ENCODE measurements at places on chromosomes 4 and X. TPM values are rescaled to one million over a fixed set of nuclear protein-coding genes. Genes with fewer than 3 reads are reported as not detected.

DNA sequence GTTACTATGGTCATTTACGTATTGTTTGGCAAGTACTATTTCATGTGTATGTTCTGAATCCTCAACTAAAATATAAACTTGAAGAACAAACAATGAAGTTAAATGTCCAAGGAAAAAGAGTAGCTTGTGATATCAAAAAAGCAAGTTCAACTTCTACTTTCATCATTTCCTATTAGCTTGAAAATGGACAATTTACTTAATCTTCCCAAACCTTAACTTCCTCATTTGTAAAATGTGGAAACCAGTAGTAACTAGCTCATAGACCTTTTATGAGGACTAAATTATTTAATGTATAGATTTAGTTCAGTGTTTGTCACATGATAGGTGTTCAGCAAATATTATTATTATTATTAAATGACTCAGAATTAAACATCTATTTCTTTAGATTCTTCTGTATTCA is 276.8 kb upstream of the TET2 start:
- no peak for DNase-seq

- DNase-seq = no peak
Measured at GRCh38 chr4:40811956-40812355, 62.2 kb downstream of the NSUN7 start.

The F11 gene
- total RNA-seq = not detected

GRCh38 chr4:164203476-164203875 is 550.5 kb upstream of the SMIM31 start:
- DNase-seq = no peak

DNA sequence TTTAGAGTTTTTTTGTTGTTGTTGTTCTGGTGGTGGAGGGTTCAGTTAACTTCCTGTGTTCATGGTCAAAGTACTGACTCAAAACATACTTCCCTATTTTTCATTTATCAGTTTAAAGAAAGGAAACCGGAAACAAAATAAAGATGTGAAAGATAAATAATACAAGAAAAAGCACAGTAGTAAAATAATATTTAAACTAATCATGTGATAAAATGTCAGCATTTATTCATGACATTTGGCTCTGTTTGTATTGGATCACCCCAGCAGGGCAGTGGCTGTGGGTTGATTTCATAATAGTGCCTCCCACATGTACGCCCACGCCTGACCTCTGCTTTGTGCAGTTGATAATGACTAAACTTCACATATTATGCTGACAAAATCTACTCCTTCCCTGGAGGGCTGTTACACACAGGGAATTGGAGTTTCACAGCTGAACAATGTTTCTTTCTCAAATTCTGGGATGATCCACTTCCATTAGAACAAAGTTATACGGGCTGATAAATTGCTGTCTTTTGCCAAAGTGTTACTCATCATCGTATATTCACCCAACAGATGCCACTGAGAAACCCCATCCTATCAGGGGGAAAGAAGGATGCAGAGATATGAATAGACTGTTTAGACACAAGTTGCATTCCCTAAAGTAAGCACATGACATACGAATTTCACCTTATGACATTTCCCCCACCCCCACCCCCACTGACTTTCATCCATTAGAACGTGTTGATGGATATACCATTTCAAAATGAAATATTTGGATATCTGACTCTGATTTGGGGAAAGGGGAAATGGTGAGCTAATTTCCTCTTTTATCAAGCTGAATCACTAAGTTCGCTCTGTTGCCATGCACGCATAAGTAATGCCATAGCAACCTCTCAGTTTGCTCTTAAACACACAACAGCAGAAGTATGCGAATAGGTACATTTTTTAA is 48.3 kb downstream of the AMELX start:
- peak; percentile 17 for DNase-seq

- DNase-seq = no peak
Measured at GRCh38 chr4:73208376-73208775, 50.2 kb downstream of the ANKRD17 start.

- DNase-seq = no peak
Measured at GRCh38 chr4:183571350-183571941, 66.6 kb downstream of the ING2 start.

DNA sequence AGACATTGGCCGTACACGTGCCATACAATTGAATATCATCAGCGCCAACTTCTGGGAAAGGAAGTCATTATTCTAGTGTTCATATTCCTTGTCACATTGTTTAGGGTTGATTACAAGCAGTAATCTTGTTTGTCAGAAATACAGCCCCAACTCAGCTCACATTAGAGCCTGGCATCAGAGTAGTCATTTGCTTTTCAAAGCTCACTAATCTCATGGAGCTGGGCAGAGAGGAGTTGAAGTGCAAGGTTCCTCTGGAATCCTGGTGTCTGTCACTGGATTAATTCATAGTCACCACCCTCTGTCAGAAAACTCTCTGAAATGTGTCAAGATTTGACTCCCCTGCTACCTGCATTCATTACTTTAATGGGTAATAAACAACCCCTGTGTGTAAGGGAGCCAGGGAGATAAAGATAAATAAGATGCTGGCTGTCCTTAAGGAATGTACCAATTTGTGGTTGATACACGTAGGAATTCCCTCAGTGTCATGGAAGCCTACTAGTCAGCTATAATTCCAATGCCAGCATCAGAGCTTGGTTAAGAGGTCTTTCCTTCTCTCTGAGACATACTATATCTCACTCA is 43.7 kb upstream of the S100G start:
- no peak for DNase-seq

- DNase-seq = no peak
Measured at GRCh38 chr4:137638934-137639333, 106.6 kb upstream of the PCDH18 start.

GRCh38 chr4:67980512-67980911 is 17.2 kb upstream of the TMPRSS11A start:
- no peak for DNase-seq

The ENAM gene
- total RNA-seq = 3.9 TPM

The SAGE1 gene
- total RNA-seq = not detected

- no peak for DNase-seq
Measured at GRCh38 chr4:13162886-13163285, 321.3 kb downstream of the RAB28 start.

The ZIC3 gene
- total RNA-seq = not detected

- DNase-seq = no peak
Measured at GRCh38 chr4:3508542-3508941, 23.7 kb downstream of the LRPAP1 start.

GRCh38 chr4:4730249-4730648 is 129.2 kb upstream of the MSX1 start:
- no peak for DNase-seq

The CD40LG gene
- not detected for total RNA-seq

The GPC4 gene
- total RNA-seq = 6.3 TPM

DNA sequence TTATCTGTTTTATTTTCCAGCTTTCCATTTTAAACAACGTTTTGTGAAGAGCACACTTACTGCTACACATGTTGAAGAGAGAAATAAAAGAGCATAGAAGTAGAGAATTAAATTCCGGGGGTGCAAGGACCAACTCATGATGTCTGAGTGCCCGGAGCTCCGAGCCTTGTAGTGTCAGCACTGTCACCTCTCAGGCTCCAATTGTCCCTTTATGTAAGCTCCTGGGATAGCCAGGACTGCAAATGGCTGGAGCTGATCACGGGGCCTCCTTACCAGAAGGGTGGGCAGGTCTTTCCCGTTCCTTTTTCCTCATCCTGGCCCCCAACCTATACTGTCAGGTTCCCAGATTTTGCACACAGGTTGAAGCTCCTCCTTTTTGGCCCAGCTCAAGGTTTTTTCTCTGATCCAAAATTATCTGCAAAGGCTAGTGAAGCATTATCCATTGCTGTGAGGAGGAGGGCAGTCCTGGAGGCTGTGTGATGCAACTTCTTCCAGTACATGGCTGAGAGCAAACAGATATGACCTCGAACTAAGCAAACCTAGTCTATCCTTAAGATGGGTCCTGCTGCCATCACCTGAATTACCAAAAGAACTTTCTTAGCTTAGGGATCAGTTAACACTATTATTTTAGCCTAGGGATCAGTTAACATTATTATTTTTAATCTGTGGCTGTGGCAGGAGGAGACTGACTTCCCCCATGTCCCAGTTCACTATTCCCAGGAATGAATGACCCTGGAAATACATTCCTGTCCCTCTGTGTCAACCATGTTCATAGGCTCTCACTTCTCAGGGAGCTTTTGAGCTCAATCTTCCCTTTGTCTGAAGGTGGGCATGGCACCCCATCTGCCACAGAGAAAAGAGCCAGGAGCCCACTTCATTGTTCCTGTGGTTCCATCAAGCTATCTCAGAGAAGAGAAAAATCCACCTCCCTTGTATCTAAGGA is at the start of gene FGG:
FGG (minus strand) TSS at position 185 of the 943 bp plus-strand sequence; CDS start at position 138, 47 bp downstream.
- DNase-seq = no peak

GRCh38 chrX:68830419-68831404 is 1.9 kb downstream of the EFNB1 start:
- no peak for DNase-seq

- DNase-seq = no peak
Measured at GRCh38 chr4:88202443-88202842, 44.0 kb upstream of the ABCG2 start.

- no peak for DNase-seq
Measured at GRCh38 chr4:84336964-84337705, 162.0 kb downstream of the NKX6-1 start.

GRCh38 chrX:15579778-15580747 is 20.7 kb downstream of the ACE2 start:
- peak; percentile 37 for DNase-seq

DNA sequence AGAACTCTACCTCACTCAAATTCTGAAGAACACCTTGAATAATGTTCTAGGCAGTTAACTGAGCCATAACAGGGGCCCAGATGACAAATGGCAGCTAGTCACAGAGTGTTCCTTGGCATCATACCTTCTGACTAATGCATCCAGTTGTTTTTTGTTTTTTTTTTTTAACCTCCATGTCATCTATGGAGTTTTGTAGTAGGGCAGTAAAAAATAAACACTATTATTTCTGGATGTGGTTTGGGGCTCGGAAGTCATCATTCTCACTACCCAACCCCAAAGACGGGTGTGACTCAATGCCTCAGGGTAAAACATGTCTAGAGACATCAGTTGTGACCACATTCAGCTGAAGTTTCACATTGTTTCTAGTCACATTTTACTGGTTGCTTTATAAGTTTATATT is 31.2 kb upstream of the MCF2 start:
- DNase-seq = no peak

DNA sequence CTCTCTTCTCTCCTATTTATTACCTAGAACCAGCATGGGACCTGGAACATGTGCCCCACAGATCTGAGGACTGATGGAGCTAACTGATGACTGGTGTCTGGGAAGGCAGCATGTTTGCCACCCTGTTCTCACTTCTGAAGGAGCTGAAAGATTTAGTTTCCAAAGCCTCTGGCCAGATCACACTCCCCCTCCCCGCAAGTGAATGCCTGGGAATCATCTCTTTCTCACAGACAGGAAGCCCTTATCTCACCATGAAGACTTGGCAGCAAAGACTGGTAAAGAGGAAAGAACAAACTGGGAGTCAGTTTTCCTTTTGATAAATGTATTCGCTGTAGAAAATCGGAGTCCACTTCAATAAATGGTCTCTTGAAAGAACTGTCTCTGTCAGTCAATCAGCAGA is 21.0 kb upstream of the PCYT1B start:
- DNase-seq = no peak

DNA sequence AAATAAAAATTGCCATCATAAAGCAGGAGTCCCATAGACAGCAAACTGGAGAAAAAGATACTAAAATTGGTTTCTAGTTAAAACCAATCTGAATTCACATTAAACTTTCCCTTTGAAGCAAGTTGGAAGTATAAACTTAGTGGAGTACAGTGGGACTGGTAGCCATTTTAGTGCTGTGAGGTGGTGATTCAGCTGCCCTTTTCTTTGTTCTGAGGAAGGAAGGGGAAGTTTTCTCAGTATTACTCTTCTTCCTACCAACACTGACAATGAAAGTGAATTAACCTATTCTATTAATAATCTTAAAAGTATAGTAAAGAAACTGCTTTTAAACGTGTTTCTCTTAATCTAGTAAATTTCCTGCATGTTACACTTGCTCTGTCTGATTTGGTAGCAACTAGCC is 36.7 kb downstream of the SLC9A6 start:
- no peak for DNase-seq

- no peak for DNase-seq
Measured at GRCh38 chr4:124631760-124632159, 80.8 kb downstream of the ANKRD50 start.

The COL4A6 gene
- total RNA-seq = 10.8 TPM

DNA sequence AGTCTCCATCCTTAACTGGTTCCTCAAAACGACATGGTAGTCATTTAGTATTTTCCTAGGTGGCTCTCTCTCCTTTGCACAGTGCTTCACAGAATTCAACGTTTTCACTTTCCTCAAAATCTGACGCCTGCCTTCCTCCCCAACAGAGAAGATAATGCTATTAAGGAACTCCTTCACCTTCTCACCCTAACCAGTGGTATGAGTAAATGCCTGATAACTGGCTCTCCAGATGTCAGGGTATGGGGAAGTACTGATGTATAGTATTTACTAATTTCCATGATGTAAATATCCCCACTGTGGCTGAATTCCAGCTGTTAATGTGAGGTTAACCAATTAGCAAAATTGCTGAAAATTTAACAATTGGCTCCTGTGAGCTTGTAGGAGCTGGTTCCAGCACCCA is 28.8 kb upstream of the NSUN7 start:
- no peak for DNase-seq

The MED28 gene
- total RNA-seq = 16.0 TPM

The KDR gene
- total RNA-seq = 22.9 TPM

The PAK3 gene
- 0.31 TPM for total RNA-seq

DNA sequence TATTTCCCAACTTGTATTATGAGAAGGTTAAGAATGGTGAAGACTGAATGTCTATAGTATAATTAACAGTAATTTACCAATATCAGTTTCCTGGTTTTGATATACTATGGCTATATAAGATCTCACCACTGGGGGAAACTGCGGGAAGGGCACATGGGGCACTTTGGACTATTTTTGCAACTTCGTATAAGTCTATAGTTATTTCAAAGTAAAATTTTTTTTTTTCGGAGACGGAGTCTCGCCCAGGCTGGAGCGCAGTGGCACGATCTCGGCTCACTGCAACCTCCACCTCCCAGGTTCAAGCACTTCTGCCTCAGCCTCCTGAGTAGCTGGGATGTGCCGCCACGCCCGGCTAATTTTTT is 46.1 kb downstream of the CXorf58 start:
- no peak for DNase-seq

The SPANXB1 gene
- total RNA-seq = not detected

GRCh38 chr4:124713185-124713592 is 657 bp upstream of the ANKRD50 start:
- peak; percentile 82 for DNase-seq

DNA sequence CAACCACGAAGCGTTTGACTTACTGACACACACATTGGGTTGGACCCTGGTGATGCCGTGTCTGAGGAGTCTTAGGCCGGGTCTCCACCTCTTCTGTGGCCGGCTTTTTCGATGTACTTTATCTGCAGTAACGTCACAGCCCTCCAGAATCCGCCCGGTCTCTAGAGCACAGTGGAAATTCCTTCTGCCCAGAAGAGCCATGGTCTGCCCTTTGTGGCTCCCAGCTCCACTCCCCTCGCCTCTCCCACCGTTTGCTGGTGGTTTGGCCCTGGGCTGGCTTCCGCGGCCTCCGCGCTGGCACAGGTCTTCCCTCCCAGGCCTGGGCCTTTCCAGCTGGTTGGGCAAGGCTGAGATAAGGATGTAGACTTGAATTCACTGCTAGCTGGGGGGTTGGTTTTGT is 4.3 kb downstream of the MAEA start:
- DNase-seq = peak; percentile 54

- no peak for DNase-seq
Measured at GRCh38 chrX:22365460-22365859, 92.7 kb downstream of the CBLL2 start.

- no peak for DNase-seq
Measured at GRCh38 chr4:866068-866760, 40.3 kb upstream of the CPLX1 start.

- DNase-seq = peak; percentile 60
Measured at GRCh38 chrX:153818571-153819383, 11.6 kb downstream of the PDZD4 start.

Data from heart right ventricle (tissue), 16 donors.